ENCODE measurements at places on chromosomes 3 and 15. TPM values are rescaled to one million over a fixed set of nuclear protein-coding genes. Genes with fewer than 3 reads are reported as not detected.

DNA sequence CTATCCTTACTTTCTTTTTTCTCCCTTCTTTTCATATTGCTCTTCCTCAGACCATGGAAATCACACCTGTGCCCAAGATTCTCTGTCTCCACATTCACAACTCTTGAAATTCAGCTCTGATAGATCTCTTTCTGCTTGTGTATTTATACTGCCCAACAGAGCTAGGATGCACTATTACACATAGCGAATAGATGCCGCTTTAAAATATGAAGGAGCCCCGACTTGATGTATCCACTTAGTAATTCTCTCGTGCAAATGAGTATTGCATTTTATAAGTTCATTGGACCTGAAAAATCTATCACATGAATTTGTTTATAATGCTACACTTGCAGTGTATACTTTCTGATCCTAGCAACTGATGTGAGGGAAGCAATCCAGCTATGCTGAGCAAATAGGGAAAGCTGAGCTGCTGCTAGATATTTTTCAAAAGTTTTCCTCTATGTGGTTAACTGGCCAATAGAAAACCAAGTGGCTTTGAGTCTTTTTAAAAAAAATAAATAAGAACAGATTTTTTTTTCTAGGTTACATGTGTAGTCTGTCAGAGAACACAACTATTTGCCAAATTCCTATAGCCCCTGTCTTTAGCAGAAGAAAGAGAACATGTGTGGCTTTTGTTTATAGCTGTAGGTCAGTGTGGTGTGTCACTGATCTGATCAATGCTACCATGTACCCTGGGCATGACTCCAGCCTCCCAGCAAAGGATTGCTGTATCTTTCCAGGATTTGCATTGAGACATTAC lies 64.3 kb upstream of the LEKR1 start:
- DNase-seq: no peak

The CELF6 gene
- 0.19 TPM for total RNA-seq

The ITGA11 gene
- 0.06 TPM for total RNA-seq

The GALNT15 gene
- total RNA-seq: not detected

DNA sequence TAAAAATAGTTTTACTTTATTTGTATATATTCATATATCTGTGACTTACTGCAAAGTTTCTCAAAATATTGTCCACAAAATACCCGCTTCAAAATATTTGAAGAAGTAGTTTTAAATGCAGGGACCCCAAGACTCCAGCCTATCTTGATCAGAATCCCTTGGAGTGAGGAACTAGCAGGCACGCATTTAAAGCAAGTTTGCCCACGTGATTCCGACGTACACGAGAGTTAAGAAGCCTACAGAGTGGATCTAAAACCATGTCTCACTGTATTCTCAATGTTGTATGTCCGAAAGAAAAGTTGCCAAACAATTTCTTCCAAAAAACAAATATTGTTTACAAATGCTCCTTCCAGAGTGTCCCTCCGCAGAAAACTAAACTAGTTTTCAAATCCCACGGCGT lies 1.7 kb downstream of the GABRB3 start:
- DNase-seq: no peak

DNA sequence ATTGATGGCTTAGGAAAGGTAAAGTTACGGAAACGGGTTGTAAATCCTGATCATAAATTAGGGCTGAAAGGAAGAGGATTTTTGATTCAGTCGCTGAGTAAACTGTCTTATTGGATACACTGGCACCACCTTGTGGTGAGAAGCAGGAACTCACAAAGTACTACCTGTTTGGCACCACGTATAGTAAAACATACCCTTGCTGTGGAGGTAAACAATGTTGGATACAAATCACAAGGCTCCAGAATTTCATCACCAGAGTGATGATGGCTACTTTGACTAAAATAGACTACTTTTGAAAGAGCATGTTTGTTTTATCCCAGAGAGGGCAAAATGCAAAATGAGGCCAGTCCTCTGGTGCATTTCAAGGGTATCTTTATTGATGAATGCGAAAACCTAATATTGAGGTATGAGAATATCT lies 216.9 kb downstream of the IGSF11 start:
- no peak for DNase-seq

GRCh38 chr15:67632261-67632660 lies 89.8 kb downstream of the MAP2K5 start:
- DNase-seq: no peak

GRCh38 chr15:52121896-52122295 lies 9.3 kb upstream of the BCL2L10 start:
- no peak for DNase-seq

The MITF gene
- 1.9 TPM for total RNA-seq

- DNase-seq: no peak
Observed at GRCh38 chr15:96358001-96358801, 27.7 kb downstream of the NR2F2 start.

The TLR9 gene
- not detected for total RNA-seq

The HAUS2 gene
- 33.5 TPM for total RNA-seq

DNA sequence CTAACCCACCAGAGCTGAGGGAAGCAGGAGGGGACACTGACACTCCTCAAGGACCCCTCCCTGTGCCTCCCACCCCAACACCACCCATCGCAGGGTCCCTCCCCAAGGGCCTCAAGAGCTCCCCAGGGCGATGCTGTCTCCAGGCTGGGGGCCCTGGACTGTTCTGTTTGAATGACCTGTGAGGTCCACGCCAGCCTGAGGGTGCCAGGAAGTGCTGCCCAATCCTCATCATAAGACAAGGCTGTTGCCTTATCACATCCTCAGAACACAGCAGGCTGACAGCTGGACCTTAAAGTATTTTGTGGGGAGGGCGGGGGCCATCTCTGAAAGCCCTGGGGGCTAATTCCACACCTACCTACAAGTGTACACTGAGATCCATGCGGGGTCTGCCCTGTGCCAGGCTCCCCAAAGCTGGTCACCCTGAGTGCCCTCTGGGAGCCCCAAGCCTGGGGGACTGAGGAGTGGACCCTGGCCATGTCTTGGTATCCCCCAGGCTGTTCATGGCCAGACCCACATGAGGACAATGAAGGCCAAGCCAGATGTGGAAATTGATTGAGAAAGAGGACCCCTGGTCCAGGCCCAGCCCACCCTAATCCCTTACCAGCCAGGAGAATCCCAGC lies 23.8 kb upstream of the GOLGA6C start:
- no peak for DNase-seq

The CX3CR1 gene
- not detected for total RNA-seq

The C3orf18 gene
- total RNA-seq: 8.2 TPM

DNA sequence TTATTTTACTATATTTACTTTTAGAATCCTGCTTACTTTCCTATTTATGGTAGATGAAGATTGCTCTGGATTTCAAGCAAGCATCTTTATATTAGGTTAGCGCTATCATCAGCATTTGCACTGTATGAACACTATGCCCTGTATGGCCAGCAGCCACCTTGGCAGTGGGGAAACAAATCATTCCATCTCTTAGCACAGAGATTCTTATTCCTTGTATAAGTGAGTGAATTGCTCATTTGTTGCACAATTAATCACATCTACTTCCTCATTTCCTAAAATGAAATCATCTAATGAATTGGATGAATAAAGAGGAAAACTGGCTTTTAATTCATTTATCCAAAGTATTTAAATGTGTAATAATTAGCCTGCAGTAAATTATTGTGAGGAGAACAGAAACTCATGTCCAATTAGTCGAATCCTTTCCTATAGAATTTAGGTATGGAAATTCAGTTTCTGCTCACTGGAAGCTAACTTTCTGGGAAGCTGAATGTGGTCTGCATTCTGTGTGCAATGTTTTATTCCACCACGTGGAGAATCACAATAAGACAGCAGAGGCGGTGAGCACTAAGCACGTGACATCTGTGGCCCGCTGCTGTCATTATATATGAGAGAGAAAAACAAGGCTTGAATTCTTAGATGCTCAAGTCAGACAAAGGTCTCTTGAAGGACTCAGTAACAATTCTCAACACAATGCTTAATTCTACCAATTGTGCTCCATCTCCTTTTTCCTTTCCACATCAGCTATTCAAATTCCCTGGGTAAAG lies 93.4 kb downstream of the PEX5L start:
- DNase-seq: no peak

The NGLY1 gene
- total RNA-seq: 24.8 TPM

The COPG1 gene
- total RNA-seq: 104 TPM

DNA sequence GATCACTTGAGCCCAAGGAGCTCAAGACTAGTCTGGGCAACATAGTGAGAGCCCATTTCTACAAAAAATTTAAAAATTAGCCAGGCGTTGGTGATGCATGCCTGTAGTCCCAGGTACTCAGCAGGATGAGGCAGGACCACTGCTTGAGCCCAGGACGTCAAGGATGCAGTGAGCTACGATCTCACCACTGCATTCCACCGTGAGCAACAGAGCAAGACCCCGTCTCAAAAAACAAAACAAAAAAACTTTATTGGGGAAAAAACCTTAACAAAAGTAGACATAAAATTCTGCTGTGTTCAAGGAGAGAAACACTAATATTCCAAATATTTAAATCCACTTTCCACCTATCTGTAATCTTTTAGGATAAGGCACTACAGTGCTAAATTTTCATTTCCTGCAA lies 20.8 kb downstream of the SETD2 start:
- no peak for DNase-seq

DNA sequence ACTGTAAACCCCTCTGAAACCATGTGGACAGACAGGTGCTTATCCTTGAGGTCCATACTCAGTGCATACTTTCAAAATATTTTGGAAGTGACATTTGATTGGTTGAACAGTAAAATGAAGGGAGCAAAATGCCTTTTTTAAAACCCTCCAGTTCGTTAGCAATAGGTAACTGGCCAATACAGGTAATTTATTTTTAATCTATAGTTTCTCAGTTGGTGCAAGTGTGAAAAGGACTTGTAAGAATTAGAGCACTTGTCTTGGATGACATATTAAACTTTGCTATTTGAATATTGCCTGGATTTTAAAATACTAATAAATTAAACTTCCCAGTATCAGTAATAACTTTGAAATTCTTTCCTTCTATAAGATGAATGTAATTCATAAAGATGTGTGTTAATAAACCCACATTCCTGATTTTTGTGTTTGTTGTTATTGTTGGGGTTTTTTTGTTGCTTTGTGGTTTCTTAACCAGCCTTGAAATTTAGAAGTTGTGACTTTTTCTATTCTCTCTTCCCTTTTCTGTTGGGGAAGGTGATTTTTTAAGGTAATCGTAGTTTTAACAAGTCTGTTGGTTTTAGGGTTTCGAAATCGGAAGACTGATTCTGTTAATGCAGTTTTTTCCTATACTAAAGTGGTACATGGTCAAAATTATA lies 90.0 kb downstream of the STT3B start:
- no peak for DNase-seq

The PCLAF gene
- total RNA-seq: 65.7 TPM

GRCh38 chr3:160027541-160028195 lies 39.0 kb downstream of the IL12A start:
- DNase-seq: no peak

- peak; percentile 13 for DNase-seq
Observed at GRCh38 chr3:145776782-145777408, 384.1 kb downstream of the PLOD2 start.

GRCh38 chr15:39298271-39298962 lies 282.5 kb upstream of the THBS1 start:
- DNase-seq: no peak

GRCh38 chr3:94095111-94095510 lies 32.2 kb downstream of the NSUN3 start:
- no peak for DNase-seq

- no peak for DNase-seq
Observed at GRCh38 chr3:53819163-53819868, 26.9 kb downstream of the CHDH start.

DNA sequence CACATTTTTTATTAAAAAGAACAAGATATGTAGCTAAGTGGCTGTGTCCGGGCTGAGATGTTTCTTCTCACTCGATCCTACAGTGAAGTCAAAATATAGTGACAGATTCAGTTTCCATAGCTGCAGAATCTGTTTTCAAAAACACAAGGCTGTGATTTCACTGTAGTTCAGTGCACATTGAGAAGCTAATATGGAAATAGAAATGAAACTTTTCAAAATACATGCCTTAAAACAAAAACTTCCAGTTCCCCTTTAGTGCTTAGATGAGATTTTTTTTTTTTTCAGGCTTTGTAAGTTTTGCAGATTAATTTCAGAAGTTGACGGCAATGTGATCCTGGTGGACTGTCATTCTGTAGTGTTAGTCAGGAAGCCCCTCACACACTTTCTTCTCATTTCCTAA lies 23.8 kb upstream of the TRAK1 start:
- no peak for DNase-seq

GRCh38 chr15:73052653-73053397 lies 562 bp downstream of the NEO1 start:
- DNase-seq: no peak

DNA sequence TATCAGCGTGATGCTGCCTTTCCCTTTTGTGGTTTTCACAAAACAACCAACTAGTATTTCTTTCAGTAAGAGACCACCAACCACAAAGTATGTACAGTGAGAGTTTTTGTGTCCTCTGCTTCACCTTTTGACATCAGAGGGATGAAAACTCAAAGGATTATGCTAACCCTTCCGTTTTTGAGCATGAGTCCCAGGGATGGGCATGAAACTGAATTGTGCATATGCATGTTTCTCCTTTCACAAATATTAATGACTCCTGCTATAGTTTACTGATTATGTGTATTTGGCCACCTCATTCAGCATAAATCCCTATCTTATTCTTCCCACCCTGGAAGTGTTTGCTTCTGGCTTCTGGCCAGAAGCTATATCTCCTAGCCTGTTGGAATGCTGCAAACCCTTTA lies 59.2 kb downstream of the RSRC1 start:
- no peak for DNase-seq

DNA sequence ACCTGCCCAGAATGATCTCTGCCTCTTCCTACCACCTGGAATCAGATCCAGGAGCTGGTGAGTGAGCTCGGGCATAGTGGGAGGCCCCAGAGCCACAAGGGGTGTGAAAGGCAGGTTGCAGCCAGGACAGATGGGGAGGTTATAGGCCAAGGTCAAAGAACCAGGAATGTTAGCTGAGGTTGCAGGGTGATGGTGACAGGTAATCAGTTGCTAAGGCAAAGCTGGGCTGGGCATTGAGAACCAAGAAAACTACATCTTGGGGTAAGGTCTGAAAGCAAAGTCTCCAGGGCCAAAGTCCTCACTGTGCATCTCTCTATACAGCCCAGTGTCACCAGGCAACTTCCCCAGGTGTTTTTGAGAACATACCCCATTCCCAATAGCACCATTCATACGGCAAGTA lies 38.4 kb upstream of the SLC6A11 start:
- DNase-seq: no peak

- peak; percentile 80 for DNase-seq
Observed at GRCh38 chr3:134650431-134651346, at the start of gene KY. Gene KY (minus strand): TSS chr3:134651022. CDS start chr3:134650960, 62 bp downstream.

- DNase-seq: no peak
Observed at GRCh38 chr3:72812201-72812600, 36.0 kb downstream of the SHQ1 start.

- no peak for DNase-seq
Observed at GRCh38 chr15:95304947-95305400, 1025.5 kb upstream of the NR2F2 start.

The C3orf85 gene
- total RNA-seq: not detected
